ENCODE measurements at places on chromosomes 4 and X. TPM values are rescaled to one million over a fixed set of nuclear protein-coding genes. Genes with fewer than 3 reads are reported as not detected.

The OTUD4 gene
- total RNA-seq = 31.7 TPM

The EIF4E gene
- total RNA-seq = 105 TPM

The FAM133A gene
- not detected for total RNA-seq

The MAGEB18 gene
- not detected for total RNA-seq

The CDKL5 gene
- total RNA-seq = 20.9 TPM

The F8A1 gene
- 20.8 TPM for total RNA-seq

The CCDC110 gene
- total RNA-seq = not detected

The RS1 gene
- total RNA-seq = not detected

The NHSL2 gene
- 0.27 TPM for total RNA-seq

All from Calu3 (cell line).